GM23338 (cell line): ENCODE measurements at places on chromosomes 12 and 14. TPM values are rescaled to one million over a fixed set of nuclear protein-coding genes. Genes with fewer than 3 reads are reported as not detected.

- DNase-seq, result peak; percentile 86
- no peaks in the 10 kb centered on the region for H3K36me3 ChIP-seq
- H3K27me3 ChIP-seq, result no peaks in the 10 kb centered on the region
- peaks cover 19% of the 10 kb centered on the region for H3K4me1 ChIP-seq
These were observed 40.3 kb downstream of the MAP1LC3B2 start for GRCh38 chr12:116599285-116600136.

Gene GPR137C
- 3.3 and 5.2 TPM in 2 replicates for total RNA-seq

- H3K4me1 ChIP-seq, result no peaks in the 10 kb centered on the region
- H3K27me3 ChIP-seq, result no peaks in the 10 kb centered on the region
- no peak overlapping the region for H3K27ac ChIP-seq
- peaks cover 4% of the 10 kb centered on the region; the same call in 1 of the 2 replicates for H3K36me3 ChIP-seq
- H3K4me3 ChIP-seq, result no peak overlapping the region
These were observed 53.3 kb downstream of the BMAL2 start for GRCh38 chr12:27385766-27386564.

DNA sequence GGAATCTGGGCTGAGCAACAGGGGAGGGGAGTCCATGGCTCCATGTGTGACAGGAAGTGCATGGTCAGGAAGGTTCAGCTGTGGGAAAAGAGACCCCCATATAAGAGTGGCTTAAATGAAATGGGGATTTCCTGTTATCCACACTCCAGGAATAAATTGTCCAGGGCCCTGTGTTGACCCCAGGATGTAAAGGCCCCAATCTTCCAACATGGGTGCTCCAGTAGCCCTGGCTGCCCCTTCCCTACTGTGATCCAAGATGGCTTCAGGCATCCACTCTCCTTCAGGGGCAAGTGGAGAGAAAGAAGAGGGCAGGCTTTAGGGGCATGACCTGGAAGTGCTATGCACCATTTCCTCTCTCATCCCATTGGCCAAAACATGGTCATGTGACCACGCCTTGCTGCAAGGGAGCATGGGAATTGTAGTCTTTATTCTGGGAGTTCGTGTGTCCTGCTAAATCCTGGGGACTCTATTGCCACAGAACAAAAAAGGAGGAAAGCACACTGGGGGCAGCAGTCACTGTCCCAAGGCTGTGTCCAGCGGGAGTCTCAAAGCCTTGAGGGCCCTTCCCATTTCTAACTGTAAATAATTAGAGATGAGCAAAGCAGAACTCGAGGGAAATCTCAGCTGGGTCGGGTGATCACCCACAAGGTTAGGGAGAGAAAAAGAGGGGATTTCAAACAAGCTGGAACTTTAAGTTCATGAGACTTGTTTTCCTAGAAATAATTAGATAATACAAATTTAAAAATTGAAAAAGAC lies 289.2 kb downstream of the ADGRD1 start:
- H3K27me3 ChIP-seq, result no peaks in the 10 kb centered on the region
- DNase-seq, result peak; percentile 64
- H3K27ac ChIP-seq, result no peak overlapping the region
- H3K36me3 ChIP-seq, result no peaks in the 10 kb centered on the region

- H3K4me3 ChIP-seq, result no peak overlapping the region
- no peaks in the 10 kb centered on the region; the same call in none of the 2 replicates for H3K36me3 ChIP-seq
- no peaks in the 10 kb centered on the region for H3K27me3 ChIP-seq
- H3K4me1 ChIP-seq, result no peaks in the 10 kb centered on the region
These were observed 52.6 kb downstream of the RBMS2 start for GRCh38 chr12:56574210-56574609.

GRCh38 chr12:64699504-64700115 lies 59.6 kb downstream of the GNS start:
- H3K27ac ChIP-seq, result no peak overlapping the region
- no peaks in the 10 kb centered on the region for H3K27me3 ChIP-seq
- H3K36me3 ChIP-seq, result 0 out of 2 replicates have a peak, but pooled peaks cover 3% of the 10 kb centered on the region
- H3K4me1 ChIP-seq, result peaks cover 4% of the 10 kb centered on the region; the same call in 1 of the 2 replicates
- no peak overlapping the region for H3K4me3 ChIP-seq

- no peaks in the 10 kb centered on the region for H3K4me1 ChIP-seq
- H3K27ac ChIP-seq, result no peak overlapping the region
- H3K4me3 ChIP-seq, result no peak overlapping the region
These were observed 829.1 kb upstream of the MGAT4C start for GRCh38 chr12:87085286-87085685.

GRCh38 chr14:104845033-104845666 lies 19.9 kb upstream of the CEP170B start:
- H3K27me3 ChIP-seq, result peaks cover 37% of the 10 kb centered on the region
- H3K4me1 ChIP-seq, result peaks cover 9% of the 10 kb centered on the region; the same call in 1 of the 2 replicates
- peak overlapping the region; percentile 71; the same call in 1 of the 2 replicates for H3K4me3 ChIP-seq
- no peak overlapping the region for H3K27ac ChIP-seq
- no peak for DNase-seq

- H3K4me3 ChIP-seq, result no peak overlapping the region
- no peaks in the 10 kb centered on the region for H3K36me3 ChIP-seq
- no peaks in the 10 kb centered on the region for H3K27me3 ChIP-seq
These were observed 26.9 kb upstream of the LTBP2 start for GRCh38 chr14:74638966-74639365.

DNA sequence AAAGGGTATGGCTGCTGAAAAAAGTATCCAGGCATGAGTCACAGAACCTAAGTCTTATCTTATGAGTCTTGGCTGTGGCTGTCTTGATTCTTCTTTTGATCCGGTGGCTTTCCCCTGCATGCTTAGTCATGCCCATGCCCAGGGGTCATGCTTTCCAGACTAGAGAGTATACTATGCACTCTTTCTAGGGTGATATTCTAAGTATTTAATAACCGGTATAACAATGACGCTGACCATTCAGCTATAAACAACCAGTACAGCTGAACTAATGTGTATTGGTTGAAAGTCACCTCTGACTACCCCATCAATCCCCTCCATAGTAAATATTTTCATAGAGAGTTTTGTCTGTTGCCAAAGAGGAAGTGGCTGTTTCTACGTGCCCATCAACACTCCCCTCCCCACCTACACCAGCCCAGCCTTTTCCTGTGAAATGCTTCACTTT lies 34.7 kb upstream of the NRXN3 start:
- no peaks in the 10 kb centered on the region for H3K27me3 ChIP-seq
- no peaks in the 10 kb centered on the region for H3K4me1 ChIP-seq
- no peak for DNase-seq

DNA sequence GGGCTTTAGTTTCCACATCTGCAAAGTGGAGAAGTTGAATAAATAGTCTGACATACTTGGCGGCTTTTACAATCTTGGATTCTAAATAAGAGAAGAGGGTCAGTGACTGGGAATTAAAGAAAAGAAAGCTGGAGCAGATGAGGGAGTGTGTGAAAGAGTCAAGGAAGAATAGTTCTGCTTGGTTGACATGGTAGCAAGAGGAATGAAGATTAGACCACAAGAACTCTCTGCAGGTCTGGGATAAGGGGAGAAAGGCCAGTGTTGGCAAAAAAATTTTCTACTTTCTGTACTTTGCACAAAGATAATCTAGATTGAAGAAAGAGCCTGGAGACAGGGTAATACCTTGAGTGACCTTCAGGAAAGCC lies 5.9 kb downstream of the ITGB7 start:
- H3K36me3 ChIP-seq, result no peaks in the 10 kb centered on the region
- peaks cover 55% of the 10 kb centered on the region for H3K27me3 ChIP-seq
- H3K27ac ChIP-seq, result no peak overlapping the region
- H3K4me3 ChIP-seq, result no peak overlapping the region
- DNase-seq, result no peak

GRCh38 chr12:60666895-60667294 lies 1071.1 kb downstream of the SLC16A7 start:
- no peak overlapping the region for H3K4me3 ChIP-seq
- no peak overlapping the region for H3K27ac ChIP-seq
- no peak for DNase-seq

GRCh38 chr12:79119796-79120195 lies 255.2 kb downstream of the SYT1 start:
- no peaks in the 10 kb centered on the region for H3K36me3 ChIP-seq
- H3K27ac ChIP-seq, result no peak overlapping the region
- DNase-seq, result peak; percentile 90
- no peaks in the 10 kb centered on the region for H3K27me3 ChIP-seq

- H3K4me1 ChIP-seq, result no peaks in the 10 kb centered on the region
- DNase-seq, result no peak
- H3K4me3 ChIP-seq, result no peak overlapping the region
- no peak overlapping the region for H3K27ac ChIP-seq
- H3K27me3 ChIP-seq, result no peaks in the 10 kb centered on the region
These were observed 18.1 kb upstream of the WDR89 start for GRCh38 chr14:63659726-63660125.

GRCh38 chr14:65461730-65462129 lies 49.2 kb downstream of the FUT8 start:
- no peaks in the 10 kb centered on the region for H3K4me1 ChIP-seq
- H3K27me3 ChIP-seq, result no peaks in the 10 kb centered on the region
- no peak for DNase-seq
- H3K36me3 ChIP-seq, result no peaks in the 10 kb centered on the region
- H3K4me3 ChIP-seq, result no peak overlapping the region
- H3K27ac ChIP-seq, result no peak overlapping the region

Gene MAP3K12
- 15.6 and 17.9 TPM in 2 replicates for total RNA-seq

Gene CHGA
- total RNA-seq, result 13.9 and 20.9 TPM in 2 replicates

DNA sequence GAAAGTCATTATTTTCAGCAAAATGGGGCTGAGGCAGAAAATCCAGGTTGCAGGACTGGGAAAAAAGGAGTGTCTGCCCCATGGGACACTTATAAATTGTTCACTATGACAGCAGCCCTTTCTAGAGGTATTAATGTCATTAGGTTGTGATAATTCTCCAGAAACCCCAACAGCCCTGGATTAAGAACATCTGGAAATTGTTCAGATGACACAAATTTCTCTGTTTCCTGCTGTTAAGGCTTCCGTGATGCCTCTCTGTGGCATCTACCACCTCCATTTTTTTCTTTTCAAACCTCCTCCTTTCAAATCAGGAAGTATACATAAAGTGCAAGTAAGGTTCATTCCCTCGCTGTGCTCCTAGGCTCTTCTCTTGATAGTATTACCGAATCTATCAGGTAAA lies 25.6 kb downstream of the EGLN3 start:
- no peak overlapping the region for H3K27ac ChIP-seq
- H3K4me1 ChIP-seq, result peaks cover 14% of the 10 kb centered on the region
- H3K4me3 ChIP-seq, result no peak overlapping the region
- peaks cover 4% of the 10 kb centered on the region; the same call in 1 of the 2 replicates for H3K36me3 ChIP-seq

Gene SPIC
- total RNA-seq, result not detected in 2 replicates

DNA sequence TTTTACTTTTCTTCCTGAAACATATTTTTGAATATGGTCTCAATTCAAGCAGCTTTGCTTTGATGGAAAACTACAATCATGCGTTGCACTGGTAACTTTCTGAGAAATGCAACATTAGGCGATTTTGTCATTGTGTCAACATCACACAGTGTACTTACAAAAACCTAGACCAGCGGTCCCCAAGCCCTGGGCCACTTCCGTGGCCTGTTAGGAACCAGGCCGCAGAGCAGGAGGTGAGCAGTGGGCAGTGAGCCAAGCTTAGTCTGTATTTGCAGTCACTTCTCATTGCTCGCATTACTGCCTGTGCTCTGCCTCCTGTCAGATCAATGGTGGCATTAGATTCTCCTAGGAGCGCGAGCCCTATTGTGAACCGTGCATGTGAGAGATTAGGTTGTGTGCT lies 163.7 kb upstream of the NOVA1 start:
- H3K27me3 ChIP-seq, result no peaks in the 10 kb centered on the region
- H3K27ac ChIP-seq, result no peak overlapping the region
- DNase-seq, result no peak
- no peaks in the 10 kb centered on the region for H3K36me3 ChIP-seq
- H3K4me3 ChIP-seq, result no peak overlapping the region

- H3K27me3 ChIP-seq, result no peaks in the 10 kb centered on the region
- no peak overlapping the region for H3K4me3 ChIP-seq
- H3K36me3 ChIP-seq, result no peaks in the 10 kb centered on the region
- H3K27ac ChIP-seq, result no peak overlapping the region
These were observed 55.4 kb downstream of the CCER1 start for GRCh38 chr12:90899456-90900182.

DNA sequence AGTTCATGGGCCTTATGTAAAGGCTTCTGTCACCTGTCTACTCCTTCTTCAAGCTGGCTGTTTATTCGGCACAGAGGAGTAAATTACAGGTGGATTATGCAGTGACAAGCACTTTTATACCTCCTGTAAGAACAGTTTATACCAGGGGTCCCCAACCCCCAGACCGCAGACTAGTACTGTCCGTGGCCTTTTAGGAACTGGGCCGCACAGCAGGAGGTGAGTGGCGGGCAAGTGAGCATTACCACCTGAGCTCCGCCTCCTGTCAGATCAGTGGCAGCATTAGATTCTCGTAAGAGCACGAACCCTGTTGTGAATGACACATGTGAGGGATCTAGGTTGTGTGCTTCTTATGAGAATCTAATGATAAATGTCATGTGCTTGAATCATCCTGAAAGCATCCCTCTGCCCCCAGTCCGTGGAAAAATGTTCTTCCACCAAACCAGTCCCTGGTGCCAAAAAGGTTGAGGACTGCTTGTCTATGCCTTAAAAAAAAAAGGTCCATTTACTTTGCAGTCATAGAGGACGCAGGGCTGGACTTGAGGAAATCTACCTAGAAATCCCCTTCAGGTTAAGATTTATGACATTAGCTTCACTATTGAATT lies 78.8 kb downstream of the ETV6 start:
- H3K27me3 ChIP-seq, result no peaks in the 10 kb centered on the region
- DNase-seq, result no peak
- H3K36me3 ChIP-seq, result no peaks in the 10 kb centered on the region
- peaks cover 15% of the 10 kb centered on the region for H3K4me1 ChIP-seq

DNA sequence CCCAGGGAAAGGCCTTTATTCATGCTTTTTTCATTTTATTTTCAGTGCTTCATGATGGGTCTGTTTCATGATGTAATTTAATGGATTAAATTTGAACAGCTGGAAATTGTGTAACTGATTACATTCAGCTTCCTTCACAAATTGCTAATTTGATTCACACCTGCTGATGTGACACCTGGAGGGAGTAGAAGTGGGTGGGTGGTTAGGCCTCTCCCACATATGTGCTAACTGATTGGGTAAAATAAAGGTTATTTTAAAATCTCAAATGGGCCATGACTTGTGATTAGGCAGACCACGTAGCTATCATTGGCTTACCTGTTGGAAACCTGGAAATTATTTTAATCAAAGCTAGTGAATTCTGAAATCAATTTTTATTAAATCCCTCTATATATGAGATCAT lies 142.1 kb downstream of the GXYLT1 start:
- DNase-seq, result no peak
- no peak overlapping the region for H3K4me3 ChIP-seq

- H3K4me1 ChIP-seq, result no peaks in the 10 kb centered on the region; the same call in none of the 2 replicates
- no peak overlapping the region for H3K4me3 ChIP-seq
- H3K27ac ChIP-seq, result no peak overlapping the region
- DNase-seq, result no peak
- H3K36me3 ChIP-seq, result no peaks in the 10 kb centered on the region
- no peaks in the 10 kb centered on the region for H3K27me3 ChIP-seq
These were observed 51.1 kb downstream of the ITPK1 start for GRCh38 chr14:93064411-93065271.

DNA sequence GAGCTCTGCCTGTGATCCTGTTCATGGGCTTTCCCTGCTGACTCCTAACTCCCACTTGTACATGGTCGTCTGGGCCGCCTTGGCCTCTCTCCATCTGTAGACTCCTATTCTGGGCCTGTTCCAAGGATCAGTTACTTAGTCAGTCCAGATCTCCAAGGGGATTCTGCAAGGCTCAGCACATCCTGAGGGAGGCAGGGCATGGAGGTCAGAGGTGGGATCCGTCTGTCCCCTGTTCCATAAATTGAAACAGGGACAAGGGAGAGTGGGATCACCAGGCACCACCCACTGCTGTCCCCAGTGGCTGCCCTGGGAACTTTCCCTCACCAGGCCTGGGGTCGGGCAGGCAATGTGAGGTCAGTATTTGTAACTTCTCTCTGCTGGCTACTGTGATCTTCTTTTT lies 43.5 kb downstream of the KCTD10 start:
- H3K36me3 ChIP-seq, result no peaks in the 10 kb centered on the region
- DNase-seq, result peak; percentile 58
- H3K27me3 ChIP-seq, result no peaks in the 10 kb centered on the region
- H3K27ac ChIP-seq, result no peak overlapping the region

Gene RNASE1
- 0.56 TPM in 1 of 2 replicates, not detected in the other for total RNA-seq

Gene USP44
- 243 and 248 TPM in 2 replicates for total RNA-seq

Gene NTF3
- total RNA-seq, result 2.4 TPM in 1 of 2 replicates, not detected in the other
